Stimulated activated CD8-positive, alpha-beta memory T cell treated with anti-CD3 and anti-CD28 coated beads, Interleukin-7, amount 100 ng/mL, for 1 hour (primary cell): ENCODE measurements at places on chromosomes 1 and 21.

DNA sequence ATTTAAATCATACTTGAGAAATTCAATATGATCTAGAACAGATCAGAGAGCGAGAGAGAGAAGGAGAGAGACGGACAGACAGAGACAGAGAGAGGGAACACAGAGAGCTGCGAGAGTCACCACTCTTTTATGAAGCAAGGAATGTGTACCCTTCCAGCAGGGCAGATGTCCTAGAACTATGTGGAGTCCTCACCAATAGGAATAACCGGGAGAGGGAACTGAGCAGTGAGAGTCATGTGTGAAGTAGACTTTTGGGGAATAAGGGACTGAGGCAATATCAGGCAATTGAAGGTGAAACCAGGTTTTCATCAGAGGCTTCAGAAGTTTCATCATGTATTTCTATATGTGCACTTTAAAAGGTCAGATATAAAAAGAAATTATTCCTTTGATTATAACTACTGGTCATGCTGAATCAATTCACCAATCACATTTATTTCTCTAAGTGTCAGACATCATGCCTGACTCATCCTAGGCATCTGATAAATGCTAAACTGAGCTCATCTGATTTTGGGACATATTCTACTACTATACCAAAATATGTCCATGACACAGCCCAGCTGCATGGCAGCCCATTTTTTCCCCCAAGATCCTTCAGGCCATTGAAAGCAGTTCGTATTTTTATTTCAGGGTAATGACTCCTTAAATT is 22.4 kb downstream of the VTCN1 start:
- no peak for DNase-seq

DNA sequence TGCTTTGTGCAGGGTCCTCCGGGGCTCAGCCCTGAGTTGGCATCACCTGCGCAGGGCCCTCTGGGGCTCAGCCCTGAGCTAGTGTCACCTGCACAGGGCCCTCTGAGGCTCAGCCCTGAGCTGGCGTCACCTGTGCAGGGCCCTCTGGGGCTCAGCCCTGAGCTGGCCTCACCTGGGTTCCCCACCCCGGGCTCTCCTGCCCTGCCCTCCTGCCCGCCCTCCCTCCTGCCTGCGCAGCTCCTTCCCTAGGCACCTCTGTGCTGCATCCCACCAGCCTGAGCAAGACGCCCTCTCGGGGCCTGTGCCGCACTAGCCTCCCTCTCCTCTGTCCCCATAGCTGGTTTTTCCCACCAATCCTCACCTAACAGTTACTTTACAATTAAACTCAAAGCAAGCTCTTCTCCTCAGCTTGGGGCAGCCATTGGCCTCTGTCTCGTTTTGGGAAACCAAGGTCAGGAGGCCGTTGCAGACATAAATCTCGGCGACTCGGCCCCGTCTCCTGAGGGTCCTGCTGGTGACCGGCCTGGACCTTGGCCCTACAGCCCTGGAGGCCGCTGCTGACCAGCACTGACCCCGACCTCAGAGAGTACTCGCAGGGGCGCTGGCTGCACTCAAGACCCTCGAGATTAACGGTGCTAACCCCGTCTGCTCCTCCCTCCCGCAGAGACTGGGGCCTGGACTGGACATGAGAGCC is 22.7 kb downstream of the COL6A1 start:
- DNase-seq: no peak

GRCh38 chr1:105678334-105678733 is 1378.1 kb upstream of the PRMT6 start:
- DNase-seq: no peak

DNA sequence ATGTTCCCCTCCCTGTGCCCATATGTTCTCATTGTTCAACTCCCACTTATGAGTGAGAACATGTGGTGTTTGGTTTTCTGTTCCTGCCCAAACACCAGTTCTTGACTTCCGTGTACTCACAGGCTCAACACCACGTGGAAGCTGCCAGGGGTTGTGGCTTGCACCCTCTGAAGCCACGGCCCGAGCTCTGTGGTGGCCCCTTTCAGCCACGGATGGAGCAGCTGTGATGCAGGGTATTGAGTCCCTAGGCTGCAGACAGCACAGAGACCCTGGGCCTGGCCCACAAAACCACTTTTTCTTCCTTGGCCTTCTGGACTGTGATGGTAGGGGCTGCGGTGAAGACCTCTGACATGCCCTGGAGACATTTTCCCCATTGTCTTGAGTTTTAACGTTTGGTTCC is 111.6 kb downstream of the SYT14 start:
- DNase-seq: no peak

GRCh38 chr1:206079135-206079534 is 26.2 kb downstream of the RHEX start:
- no peak for DNase-seq
